ENCODE measurements at places on chromosomes 7 and 10. TPM values are rescaled to one million over a fixed set of nuclear protein-coding genes. Genes with fewer than 3 reads are reported as not detected.

DNA sequence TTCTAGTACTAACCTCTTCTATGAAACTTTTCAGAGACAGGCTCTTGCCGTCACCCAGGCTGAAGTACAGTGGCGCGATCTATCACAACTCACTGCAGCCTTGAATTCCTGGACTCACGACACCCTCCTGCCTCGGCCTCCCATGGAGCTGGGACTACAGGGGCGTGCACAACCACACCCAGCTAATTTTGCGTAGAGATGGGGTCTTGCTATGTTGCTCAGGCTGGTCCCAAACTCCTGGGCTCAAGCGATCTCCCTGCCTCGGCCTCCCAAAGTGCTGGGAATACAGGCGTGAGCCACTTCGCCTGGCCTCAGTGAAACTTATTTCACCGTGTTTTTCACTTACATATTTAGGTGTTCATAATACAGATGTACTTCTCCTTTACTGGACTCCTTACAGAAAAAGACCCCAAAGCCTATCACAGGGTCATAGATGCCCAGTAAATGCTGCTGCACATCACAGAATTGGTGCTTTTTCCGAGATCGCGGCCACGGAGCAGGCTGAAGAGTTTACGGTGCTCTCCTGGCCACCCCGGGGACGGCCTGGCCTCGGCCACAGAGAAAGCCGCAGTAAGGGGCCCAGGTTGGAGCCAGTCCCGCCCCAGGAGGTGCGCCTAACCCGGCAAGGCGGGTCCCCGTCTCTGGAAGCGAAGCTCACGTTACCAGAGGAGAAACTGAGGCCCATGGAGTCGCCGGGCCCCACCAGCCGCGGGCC is 595 bp downstream of the TBL2 start:
- DNase-seq, result no peak
- H3K27me3 ChIP-seq, result no peaks in the 10 kb centered on the region
- no peaks in the 10 kb centered on the region for H3K4me1 ChIP-seq
- H3K36me3 ChIP-seq, result peaks cover 32% of the 10 kb centered on the region
- H3K27ac ChIP-seq, result no peak overlapping the region

The EEPD1 gene
- 5.0 TPM for total RNA-seq

The PITX3 gene
- not detected for total RNA-seq

The UTF1 gene
- total RNA-seq, result 31.5 TPM

DNA sequence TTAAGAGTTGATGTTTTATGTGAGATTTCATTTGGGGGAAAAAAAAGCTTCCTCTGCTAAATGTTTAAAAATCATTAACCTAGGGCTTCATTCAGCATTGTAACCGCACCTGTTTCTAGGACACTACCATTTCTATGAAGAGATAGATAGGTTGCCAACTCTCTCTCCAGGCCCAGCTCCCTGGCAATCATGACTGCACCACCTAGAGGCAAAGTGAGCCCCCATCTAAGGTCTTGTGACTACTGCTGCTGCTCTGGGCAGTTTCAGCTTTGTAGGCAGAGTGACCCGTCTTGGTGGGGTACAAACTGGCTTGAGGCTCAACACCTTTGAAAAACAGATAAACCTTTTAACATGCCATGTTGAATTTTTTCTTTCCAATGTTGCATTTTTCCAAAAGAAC is 27.3 kb upstream of the MRC1 start:
- DNase-seq, result peak; percentile 46
- H3K27ac ChIP-seq, result no peak overlapping the region
- H3K4me3 ChIP-seq, result no peak overlapping the region
- no peaks in the 10 kb centered on the region for H3K27me3 ChIP-seq

- no peak overlapping the region for H3K4me3 ChIP-seq
- no peaks in the 10 kb centered on the region for H3K4me1 ChIP-seq
- no peaks in the 10 kb centered on the region for H3K27me3 ChIP-seq
- no peak for DNase-seq
Measured at GRCh38 chr10:20247454-20247853, 431.2 kb downstream of the PLXDC2 start.

The GRID1 gene
- 0.35 TPM for total RNA-seq

- no peaks in the 10 kb centered on the region for H3K27me3 ChIP-seq
- peaks cover 6% of the 10 kb centered on the region for H3K36me3 ChIP-seq
- no peak overlapping the region for H3K27ac ChIP-seq
- H3K4me1 ChIP-seq, result peaks cover 2% of the 10 kb centered on the region
- no peak for DNase-seq
Measured at GRCh38 chr7:131222171-131222570, 105.5 kb upstream of the MKLN1 start.

DNA sequence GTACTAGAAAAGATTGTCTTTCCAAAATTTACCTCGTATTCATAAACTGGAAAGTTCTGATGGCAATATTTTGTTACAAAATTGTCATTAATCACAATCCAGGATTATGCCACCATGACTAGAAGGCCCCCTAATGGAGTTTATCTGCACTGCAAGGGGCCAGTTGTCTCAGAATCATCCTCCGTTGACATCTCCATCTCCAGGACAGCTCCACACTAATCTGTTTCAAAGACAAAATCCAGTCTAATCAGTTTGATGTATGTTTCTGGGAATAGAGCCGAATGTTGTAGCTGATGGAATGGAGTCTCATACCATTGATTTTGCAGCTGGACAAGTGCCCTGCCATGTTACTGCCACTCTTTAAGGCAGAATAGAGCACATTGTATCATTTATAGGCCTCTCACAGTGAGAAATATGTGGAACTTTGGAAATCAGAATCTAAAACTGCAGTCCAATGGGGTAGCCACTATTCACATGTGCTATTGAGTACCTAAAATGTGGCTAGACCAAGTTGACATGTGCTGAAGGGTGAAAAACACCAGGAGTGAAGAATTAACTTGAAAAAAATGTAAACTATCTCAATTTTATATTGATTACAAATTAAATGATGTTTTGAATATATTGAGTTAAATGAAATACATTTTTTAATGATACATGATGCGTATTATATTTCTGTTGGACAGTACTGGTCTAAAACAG is 38.3 kb upstream of the TOMM7 start:
- no peak for DNase-seq

- no peaks in the 10 kb centered on the region for H3K27me3 ChIP-seq
- no peaks in the 10 kb centered on the region for H3K36me3 ChIP-seq
- H3K4me3 ChIP-seq, result no peak overlapping the region
- H3K4me1 ChIP-seq, result no peaks in the 10 kb centered on the region
- DNase-seq, result no peak
Measured at GRCh38 chr7:84941291-84941690, 245.6 kb downstream of the SEMA3D start.

DNA sequence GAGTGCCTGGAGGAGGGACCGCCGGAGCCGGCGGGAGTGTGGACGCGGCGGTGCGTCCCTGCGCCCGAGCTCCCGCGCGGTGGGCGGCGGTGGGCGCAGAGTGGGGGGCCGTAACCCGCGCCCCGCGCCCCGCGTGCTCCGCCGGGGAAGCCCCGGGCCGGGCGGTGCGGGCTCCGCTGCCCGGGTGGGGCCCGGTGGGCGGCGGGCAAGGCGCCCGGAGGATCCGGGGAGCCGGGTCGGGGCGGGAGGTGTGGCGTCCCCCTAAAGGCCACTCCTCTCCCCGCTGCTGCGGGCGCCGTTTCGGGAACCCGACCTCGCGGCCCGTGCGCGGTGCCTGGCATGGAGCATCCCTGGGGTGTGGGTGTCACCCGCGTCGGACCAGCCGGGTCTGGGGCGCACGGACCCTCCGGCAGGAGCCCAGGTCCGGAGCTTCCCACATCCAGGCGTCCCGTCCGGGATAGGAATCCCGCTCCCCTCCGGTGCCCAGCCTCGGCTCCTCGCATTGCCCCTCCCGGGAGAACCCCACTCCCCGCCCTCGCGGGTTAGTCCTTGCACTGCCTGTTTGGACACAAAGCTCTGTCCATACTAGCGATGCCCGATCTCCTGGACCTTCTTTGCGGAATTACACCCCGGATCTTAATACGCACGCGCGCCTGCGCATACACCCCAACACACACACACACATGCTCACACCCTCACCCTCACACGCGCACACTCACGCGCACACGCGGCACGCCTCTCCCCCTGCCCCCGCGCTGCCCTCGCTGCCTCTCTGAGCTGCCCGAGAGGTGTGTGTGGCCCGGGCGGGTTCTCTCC is 723 bp downstream of the MTURN start:
- H3K4me1 ChIP-seq, result no peaks in the 10 kb centered on the region
- H3K36me3 ChIP-seq, result no peaks in the 10 kb centered on the region
- H3K27me3 ChIP-seq, result peaks cover 3% of the 10 kb centered on the region
- H3K27ac ChIP-seq, result no peak overlapping the region

- no peak for DNase-seq
- no peaks in the 10 kb centered on the region for H3K27me3 ChIP-seq
- no peaks in the 10 kb centered on the region for H3K4me1 ChIP-seq
- no peak overlapping the region for H3K27ac ChIP-seq
- H3K36me3 ChIP-seq, result no peaks in the 10 kb centered on the region
Measured at GRCh38 chr7:134372858-134373257, 56.1 kb upstream of the SLC35B4 start.

DNA sequence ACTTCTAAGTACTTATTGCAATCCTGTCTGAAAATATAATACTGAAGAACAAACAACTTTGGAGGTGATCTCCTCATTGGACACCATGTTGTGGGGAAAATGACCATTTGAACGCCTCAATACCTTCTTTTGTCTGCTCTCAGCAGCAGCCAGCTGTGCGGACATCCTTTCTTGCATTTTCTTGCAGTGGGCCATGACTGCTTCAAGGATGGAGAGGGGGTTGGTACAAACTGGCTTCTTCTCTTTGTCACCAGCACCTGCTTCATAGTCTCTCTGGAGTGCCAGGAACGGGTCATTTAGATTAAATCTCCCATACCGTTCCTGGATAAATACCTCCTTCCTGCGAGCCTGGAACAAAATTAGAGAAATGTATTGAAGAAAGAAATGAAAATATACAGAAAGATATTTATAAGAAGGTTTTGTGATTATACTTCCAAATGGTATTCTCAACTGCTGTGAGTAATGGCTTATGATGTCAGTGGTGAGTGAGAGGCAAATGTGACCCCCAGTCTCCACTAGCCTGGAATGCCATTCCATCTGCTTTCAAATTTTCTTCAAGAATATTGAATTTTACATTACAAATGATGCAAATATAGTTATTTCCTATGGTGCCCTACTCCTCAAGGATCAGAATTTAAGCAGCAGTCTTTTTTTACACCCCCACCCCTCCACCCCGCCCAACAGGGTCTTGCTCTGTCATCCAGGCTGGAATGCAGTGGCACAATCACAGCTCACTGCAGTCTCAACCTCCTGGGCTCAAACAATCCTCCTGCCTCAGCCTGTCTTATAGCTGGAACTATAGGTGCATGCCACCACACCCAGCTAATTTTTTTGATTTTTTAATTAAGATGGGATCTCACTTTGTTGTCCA is 62.4 kb downstream of the CTTNBP2 start:
- DNase-seq, result peak; percentile 68
- peaks cover 2% of the 10 kb centered on the region for H3K36me3 ChIP-seq
- peak overlapping the region; percentile 62 for H3K4me3 ChIP-seq
- H3K4me1 ChIP-seq, result peaks cover 18% of the 10 kb centered on the region

GRCh38 chr10:7045891-7046599 is 364.8 kb downstream of the SFMBT2 start:
- no peaks in the 10 kb centered on the region for H3K36me3 ChIP-seq
- H3K4me3 ChIP-seq, result no peak overlapping the region
- no peak overlapping the region for H3K27ac ChIP-seq
- no peak for DNase-seq
- no peaks in the 10 kb centered on the region for H3K4me1 ChIP-seq

The TSPAN33 gene
- 36.7 TPM for total RNA-seq

GRCh38 chr10:34885898-34886297 is 70.8 kb upstream of the PARD3 start:
- no peak overlapping the region for H3K27ac ChIP-seq
- H3K36me3 ChIP-seq, result no peaks in the 10 kb centered on the region
- DNase-seq, result no peak
- no peak overlapping the region for H3K4me3 ChIP-seq
- no peaks in the 10 kb centered on the region for H3K27me3 ChIP-seq

- no peaks in the 10 kb centered on the region for H3K4me1 ChIP-seq
- H3K36me3 ChIP-seq, result peaks cover 52% of the 10 kb centered on the region
- no peak overlapping the region for H3K27ac ChIP-seq
- DNase-seq, result no peak
- no peaks in the 10 kb centered on the region for H3K27me3 ChIP-seq
- no peak overlapping the region for H3K4me3 ChIP-seq
Measured at GRCh38 chr7:134933460-134934068, 52.7 kb upstream of the AGBL3 start.
